Stimulated activated CD8-positive, alpha-beta memory T cell treated with anti-CD3 and anti-CD28 coated beads, Interleukin-7, amount 100 ng/mL, for 1 hour (primary cell): ENCODE measurements at places on chromosomes 2 and 18.

DNA sequence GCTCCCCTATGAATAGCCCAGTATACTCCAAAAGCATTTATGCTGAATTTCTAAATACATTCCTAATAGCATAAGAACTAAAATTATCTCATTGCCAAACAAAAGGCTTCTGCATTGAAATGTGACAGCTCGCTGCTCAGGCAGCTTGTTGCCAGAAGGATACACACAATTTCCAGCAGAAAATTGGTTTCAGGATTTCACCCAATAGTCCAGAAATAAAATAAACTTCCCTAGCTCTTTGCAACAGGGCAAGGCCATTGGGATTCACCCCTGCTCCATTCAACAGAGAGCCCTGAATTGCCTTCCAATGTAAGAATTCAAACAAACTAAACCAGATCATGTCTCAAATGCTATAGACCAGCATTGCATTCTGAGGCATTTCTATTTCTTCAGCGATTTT is 70.7 kb downstream of the RBM43 start:
- DNase-seq = no peak

- no peak for DNase-seq
Observed at GRCh38 chr2:96916646-96917543, 47.0 kb upstream of the SEMA4C start.

DNA sequence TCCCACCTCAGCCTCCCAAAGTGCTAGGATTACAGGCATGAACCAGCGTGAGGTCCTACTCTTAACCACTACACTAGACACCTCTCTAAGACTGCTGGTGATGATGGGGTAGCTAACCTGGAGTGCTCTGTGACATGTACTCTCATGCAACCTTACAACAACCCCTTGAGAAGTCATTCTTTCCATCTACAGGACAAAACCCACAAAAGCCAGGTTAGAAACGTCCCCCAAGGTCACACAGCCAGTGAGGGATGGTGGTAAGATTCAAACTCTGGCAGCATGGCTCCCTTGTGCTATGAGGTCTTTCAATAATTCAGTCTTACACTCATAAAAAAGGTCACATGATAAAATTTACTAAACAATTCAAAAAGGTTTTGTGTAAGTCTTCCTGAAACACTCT is 94.8 kb upstream of the SERTAD2 start:
- no peak for DNase-seq

GRCh38 chr2:1132328-1132969 is 181.8 kb downstream of the SNTG2 start:
- DNase-seq = no peak

DNA sequence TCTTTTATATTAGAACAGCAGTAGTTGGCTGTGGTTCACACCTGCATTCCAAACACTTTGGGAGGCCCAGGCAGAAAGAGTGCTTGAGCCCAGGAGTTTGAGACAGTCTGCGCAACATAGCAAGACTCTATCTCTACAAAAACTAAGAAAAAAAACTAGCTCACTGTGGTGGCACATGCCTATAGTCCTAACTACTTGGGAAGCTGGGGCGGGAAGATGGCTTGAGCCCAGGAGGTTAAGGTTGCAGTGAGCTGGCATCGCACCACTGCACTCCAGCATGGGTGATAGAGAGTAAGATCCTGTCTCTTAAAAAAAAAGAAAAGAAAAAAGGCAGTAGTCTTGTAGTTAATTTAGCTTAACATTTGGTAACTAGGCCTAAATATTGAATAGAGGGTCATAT is 136.6 kb downstream of the AGPS start:
- DNase-seq = no peak

- DNase-seq = no peak
Observed at GRCh38 chr2:163563336-163563735, 172.5 kb downstream of the FIGN start.

GRCh38 chr2:40488101-40488601 is 36.3 kb upstream of the SLC8A1 start:
- no peak for DNase-seq

DNA sequence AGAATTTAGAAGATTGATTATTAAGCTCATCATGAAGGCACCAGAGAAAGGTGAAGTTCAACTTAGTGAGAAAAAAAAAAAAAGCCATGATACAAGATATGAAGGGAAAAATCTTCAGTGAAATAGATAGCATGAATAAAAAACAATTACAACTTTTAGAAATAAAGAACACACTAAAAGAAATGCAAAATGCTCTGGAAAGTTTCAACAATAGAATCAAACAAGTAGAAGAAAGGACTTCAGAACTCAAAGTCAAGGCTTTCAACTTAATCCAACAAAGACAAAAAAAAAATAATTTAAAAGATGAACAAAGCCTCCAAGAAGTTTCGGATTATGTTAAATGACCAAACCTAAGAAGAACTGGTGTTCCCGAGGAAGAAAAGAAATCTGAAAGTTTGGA is 105.5 kb downstream of the GRB14 start:
- no peak for DNase-seq

DNA sequence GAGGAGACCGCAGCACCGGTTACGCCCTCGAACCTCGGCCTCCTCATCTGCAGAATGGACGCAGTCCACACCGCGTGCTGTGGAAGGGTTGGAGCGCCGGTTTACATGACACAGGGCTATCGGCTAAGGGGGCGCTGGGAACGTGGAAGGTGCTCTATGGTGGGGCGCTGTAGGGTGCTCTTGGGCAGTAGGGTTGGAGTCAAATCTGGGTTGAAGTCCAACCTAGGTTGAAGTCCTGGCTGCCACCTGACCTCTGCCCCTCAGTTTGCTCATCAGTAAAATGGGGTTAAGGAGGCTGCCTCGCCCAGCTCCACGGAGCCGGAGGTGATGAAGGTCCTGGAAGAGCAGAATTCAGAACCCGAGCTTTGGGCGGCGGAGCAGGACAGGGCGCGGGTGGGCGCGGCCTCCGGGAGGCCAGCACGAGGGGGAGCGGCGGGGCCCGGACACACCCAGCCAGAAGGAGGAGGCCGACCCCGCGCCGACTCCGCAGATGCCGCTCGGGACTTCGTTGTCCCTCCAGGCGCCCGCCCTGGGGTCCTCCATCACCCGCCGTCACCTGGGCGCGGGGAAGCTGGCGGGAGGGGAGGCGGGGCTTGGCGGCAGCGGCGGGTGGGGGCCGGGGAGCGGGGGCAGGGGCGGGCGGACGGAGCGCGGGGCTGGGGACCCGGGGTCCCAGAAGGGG is 558 bp upstream of the GAREM2 start:
- no peak for DNase-seq

GRCh38 chr2:212530373-212530772 is 8.2 kb downstream of the ERBB4 start:
- no peak for DNase-seq

- DNase-seq = no peak
Observed at GRCh38 chr2:218281449-218281848, 10.9 kb downstream of the TMBIM1 start.

DNA sequence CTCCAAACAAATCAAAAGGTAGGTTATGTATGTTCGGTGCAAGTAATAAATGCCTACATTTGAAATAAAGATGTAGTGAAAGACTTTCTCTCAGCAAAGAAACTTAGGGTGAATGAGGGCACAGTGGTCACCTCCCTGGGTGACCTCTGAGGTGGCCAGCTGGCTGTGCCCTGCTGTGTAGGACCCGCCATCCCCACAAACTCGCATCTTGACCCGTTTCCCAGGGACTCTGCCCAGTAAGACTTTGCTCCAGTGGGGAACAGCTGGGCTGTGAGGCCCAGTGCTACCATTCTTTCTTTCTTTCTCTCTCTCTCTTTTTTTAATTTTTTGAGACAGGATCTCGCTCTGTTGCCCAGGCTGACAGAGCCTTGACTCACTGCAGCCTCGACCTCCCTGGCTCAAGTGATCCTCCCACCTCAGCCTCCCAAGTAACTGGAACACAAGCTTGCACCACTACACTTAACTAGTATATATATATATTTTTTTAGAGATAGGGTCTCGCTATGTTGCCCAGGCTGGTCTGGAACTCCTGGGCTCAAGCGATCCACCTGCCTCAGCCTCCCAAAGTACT is 8.2 kb upstream of the GAREM2 start:
- DNase-seq = no peak

GRCh38 chr2:25699216-25699615 is 25.8 kb upstream of the DTNB start:
- no peak for DNase-seq

- no peak for DNase-seq
Observed at GRCh38 chr2:3010001-3010400, 367.6 kb downstream of the EIPR1 start.

DNA sequence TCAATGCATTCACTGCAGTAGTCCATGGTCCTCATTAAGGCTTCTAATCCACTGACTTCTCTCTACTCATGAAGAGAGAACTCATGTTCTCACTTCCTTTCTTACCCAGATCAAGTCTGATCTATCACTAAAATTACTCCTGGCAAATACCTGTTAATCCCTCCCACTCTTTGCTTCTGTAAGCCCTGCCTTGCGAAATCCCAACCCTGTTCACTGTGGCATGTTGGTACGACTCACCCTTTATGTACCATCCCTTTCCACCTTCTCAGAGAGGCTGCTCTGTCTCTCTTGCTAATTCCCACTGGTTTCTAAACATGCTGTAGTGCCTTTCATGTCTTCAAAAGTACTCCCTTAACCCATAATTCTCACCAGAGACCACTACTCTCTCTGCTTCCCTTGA is 272.2 kb upstream of the ACVR2A start:
- no peak for DNase-seq

DNA sequence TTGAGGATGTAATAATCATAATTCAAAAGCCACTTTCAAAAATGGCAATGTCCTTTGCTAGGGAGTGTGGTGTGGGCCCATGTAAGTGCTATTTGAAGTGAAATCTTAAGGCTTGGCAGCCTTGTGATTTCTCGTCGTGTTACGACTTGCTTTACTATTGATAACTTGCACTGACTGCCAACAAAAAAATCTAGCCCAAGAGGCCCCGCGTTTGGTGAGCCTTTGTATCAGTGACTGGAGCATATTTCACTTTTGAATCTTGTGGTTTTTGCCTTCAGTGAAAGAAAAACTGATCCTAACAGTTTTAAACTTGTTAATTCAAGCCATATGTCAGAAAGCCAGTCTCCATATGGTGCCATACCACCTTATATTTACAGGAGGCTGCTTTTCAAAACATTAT is 248.0 kb downstream of the TMEM182 start:
- no peak for DNase-seq
